Gastrocnemius medialis (tissue), 4 donors: ENCODE measurements at places on chromosomes 12 and 14.

DNA sequence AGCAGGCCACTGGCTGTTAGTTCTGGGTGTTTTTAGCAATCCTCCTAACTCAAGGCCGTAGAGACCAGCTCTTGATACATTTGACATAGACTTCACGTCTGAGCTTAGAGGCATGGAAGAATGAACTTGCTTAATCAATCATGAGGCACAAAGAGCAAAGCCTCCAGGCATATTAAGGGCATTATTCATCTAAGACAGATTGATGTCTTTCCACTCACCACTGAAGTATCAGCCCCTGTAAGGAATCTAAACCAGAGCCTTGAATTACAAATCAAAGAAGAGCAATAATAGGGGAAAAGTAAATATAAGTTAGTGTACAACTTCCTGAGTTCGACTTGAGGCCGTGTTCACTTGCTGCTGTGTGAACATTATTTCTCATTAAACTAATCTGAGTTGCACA is 1470.7 kb downstream of the AACS start:
- DNase-seq = no peak

GRCh38 chr12:114895827-114896226 is 211.9 kb upstream of the TBX3 start:
- no peak for DNase-seq

DNA sequence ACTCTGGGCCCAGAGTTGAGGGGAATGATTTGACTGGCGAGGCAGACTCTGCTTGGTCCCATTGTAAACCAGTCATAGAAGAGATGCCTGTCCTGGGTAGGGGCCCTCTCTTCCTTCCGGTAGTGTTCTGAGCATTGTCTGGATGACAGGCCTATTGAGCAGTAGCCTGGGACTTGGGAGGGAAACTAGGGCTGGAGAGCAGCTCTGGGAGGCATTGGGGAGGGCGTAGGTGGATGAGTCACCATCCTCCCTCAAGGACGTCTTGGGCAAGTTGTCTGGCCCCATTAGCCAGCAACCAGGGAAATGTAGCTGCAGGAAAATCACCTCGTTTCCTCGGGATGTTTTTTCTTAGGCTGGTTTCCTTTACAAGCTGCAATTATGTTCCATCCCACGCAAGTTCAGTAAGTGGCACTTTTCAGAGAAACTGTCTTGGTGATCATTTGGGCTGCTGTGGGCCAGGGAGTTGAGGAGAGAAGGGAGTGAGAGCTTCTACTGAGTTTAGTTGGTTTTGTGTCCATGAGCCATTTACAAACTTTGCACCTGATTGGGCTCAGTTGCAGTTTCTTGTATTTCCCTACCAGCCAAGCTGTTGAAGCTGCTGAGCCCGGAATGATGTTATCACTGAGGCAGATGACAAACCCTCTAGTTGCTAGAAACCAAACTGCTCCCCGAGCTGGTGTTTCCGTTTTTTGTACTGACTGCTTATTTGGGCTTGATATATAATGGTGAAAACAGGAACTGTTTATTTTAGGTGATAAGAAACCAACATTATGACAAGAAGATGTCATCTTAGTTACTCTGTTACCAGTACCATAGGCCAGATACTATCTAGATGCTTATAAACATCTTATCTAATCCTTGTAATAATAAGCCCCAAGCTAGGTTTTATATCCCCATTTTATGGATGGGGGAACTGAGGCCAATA is 147.6 kb downstream of the CHST11 start:
- peak; percentile 69 for DNase-seq

- no peak for DNase-seq
Measured at GRCh38 chr14:100875126-100875525, 28.4 kb downstream of the RTL1 start.

DNA sequence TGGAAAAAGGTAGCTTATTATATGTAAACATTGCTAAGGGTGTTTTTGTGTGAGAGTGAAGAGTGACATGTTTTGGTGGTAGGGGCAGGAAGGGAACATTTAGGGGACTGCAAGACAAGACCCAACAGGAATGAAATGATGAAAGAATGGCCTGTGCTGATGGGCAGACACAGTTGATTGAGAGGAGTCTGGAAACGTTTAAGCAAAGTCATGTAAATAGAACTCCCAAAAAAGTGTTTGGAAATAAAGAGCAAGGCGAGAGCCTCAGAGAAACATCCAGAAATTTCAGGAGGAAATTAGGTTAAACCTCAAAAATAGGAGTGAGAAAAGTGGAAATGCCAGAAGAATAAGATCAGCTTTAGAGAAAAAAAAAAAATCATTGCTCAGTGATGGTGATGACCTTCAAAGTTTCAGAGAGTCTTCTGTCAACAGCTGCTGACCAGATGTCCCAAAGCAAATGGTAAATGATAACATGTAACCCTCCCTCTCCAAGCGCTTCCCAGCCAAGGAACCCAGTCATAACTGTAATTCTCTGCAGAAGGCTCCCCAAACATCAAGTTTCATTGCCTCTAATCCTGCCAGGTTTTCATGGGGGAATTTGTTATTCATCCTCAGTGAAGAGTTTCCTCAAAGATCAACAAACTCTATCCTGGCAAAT is 223.2 kb upstream of the FAR2 start:
- DNase-seq = no peak

- DNase-seq = no peak
Measured at GRCh38 chr12:3454780-3455179, 36.2 kb upstream of the PRMT8 start.

- no peak for DNase-seq
Measured at GRCh38 chr12:129296671-129297070, 443.4 kb downstream of the GLT1D1 start.

GRCh38 chr12:121709478-121709961 is 3.0 kb upstream of the TMEM120B start:
- DNase-seq = no peak

DNA sequence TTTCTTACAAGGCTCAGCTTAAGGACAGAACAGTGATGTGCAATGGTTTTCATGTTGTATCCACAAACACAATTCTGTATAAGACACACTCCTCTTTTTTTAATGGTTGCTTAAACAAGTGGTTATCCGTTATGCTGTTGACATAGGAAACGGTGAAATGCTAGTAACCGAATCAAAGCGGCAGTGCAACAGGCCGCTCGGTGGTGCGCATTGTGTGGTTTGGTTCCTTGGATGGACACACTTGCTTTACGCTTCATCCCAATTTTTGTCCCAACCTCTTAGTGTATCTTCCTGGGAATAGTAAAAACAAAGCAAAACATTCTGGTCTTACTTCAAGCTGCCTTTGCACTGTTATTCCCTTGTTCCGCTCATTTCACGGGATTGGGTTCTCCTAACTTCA is 650 bp upstream of the PTGER2 start:
- DNase-seq = no peak

DNA sequence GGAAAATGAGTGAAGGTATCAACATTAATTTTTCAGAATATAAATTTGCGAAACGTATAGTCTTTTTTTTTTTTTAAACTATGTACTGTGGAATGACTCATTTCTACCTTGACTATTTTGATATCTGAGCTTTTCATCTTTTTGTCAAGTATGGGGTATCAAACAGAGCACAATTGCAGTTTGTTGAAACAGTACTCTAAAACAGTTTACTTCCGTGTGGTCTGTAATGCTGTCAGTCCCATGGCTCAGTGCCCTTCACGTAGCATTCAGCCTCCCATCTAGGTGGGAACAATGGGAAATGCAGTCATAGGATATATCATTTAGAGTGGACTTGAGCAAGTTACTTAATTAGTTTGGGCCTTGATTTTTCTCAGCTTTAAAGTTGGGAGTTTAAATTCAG is 139.5 kb downstream of the ERC1 start:
- DNase-seq = no peak

DNA sequence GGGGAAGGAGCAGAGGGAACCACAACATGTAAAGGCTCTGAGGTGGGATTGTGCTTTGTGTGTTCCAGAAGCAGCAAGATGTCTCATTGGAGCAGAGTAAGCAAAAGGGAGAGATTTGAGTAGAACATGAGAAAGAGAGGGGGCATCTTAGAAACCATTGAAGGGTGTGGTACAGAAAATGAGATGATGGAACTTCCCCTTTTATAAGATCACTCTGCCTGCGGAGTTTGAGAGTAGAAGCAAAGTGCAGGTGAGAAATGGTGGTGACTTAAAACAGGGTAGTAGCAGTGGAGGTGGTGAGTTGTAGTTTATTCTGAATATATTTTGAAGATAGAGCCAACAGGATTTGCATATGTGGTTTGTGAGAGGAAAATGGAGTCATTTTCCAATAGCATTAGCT is 56.0 kb downstream of the FBXO34 start:
- DNase-seq = no peak
